ENCODE measurements at places on chromosomes 4 and X. TPM values are rescaled to one million over a fixed set of nuclear protein-coding genes. Genes with fewer than 3 reads are reported as not detected.

- peaks cover 35% of the 10 kb centered on the region for H3K36me3 ChIP-seq
- H3K4me3 ChIP-seq = peak overlapping the region; percentile 22
- H3K4me1 ChIP-seq = peaks cover 77% of the 10 kb centered on the region
- peak overlapping the region; percentile 82 for H3K27ac ChIP-seq
- DNase-seq = peak; percentile 81
- peaks cover 17% of the 10 kb centered on the region for H3K27me3 ChIP-seq
Observed at GRCh38 chr4:83217721-83218522, 66.7 kb downstream of the COQ2 start.

GRCh38 chrX:153989973-153990655 is 17.6 kb downstream of the TMEM187 start:
- H3K4me1 ChIP-seq = peaks cover 27% of the 10 kb centered on the region
- peak overlapping the region; percentile 72 for H3K27ac ChIP-seq
- H3K4me3 ChIP-seq = peak overlapping the region; percentile 24
- DNase-seq = no peak

ITM2A gene
- total RNA-seq = 145 TPM

DNA sequence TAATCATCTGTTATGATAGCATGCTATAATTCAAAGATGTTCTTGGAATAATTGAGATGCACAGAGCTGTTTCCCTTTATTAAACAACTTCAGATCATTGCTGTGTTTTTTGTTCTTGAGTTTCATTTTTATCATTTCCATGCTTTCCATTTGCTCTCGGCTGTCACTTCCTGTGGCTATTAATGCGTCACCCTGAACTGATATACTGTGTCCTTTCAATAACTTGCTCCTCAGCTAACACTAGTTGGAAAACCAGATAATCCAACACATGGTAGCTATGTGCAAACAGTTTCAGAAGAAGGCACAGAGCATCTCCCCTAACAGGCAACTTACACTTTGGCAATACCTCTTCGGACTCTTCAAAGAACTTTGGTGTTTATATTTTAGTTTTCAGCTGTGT is 376.0 kb downstream of the GBA3 start:
- H3K4me1 ChIP-seq = no peaks in the 10 kb centered on the region
- no peak overlapping the region for H3K27ac ChIP-seq
- DNase-seq = no peak

GAGE1 gene
- not detected for total RNA-seq

DNA sequence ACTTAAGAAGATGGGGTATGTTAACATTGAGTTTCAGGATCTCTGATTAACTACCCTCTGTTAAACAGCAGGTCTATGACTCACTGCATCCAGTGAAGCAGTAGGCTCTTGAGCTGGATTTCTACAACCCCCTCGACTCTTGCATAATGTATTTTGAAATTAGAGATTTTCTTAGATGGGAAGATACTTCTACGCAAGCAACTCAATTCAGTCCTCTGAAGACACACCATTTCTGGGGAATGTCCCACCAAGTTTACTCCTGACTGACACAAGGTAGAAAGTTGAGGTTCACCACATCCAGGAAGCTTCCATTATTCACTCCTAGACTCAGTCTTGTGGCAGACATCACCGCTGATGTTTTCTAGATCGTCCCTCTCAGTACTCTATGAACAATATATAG is 12.9 kb downstream of the PALLD start:
- no peaks in the 10 kb centered on the region for H3K27me3 ChIP-seq
- H3K4me3 ChIP-seq = no peak overlapping the region
- peaks cover 30% of the 10 kb centered on the region for H3K4me1 ChIP-seq
- no peaks in the 10 kb centered on the region for H3K36me3 ChIP-seq

DNA sequence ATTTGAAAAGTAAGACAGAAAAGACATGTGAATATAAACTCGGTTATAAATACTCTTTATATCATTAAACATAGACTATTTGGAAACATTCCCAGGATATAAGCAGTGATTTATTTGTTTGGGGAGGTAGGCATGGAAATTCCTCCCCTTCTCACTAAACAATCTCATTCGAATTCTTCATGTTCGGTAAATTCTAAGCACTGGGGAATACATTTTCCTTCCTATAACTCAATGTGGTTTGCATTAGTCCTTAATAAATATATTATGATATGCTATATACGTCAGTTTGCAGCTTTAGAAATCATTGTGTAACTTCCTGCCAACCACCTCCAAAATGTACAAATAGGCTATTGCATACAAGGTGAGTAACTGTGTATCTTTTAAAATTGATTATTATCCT is 99.6 kb downstream of the UGT8 start:
- DNase-seq = no peak
- H3K36me3 ChIP-seq = no peaks in the 10 kb centered on the region
- no peak overlapping the region for H3K4me3 ChIP-seq

CFAP99 gene
- total RNA-seq = 0.08 TPM

CXorf49B gene
- not detected for total RNA-seq

GPR119 gene
- total RNA-seq = not detected

DNA sequence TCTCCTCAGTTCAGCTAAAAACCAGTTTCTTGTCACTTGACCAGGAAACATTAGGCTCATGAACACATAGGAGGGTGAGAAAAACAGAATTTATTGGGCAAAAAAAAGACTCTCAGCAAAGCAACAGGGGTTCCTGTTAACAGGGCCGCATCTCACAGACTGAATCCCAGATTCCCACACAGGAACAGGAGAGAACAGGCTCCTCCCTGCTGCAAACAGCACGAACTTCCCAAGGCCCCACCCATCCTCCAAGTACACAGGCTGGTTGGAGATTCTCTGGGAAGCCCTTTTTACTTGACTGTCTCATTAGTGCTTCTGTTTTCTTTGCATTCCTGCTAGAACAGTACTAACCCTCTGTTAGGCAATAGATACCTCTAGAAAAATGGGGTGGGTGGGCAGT is 52.4 kb upstream of the IL21 start:
- H3K36me3 ChIP-seq = peaks cover 3% of the 10 kb centered on the region
- DNase-seq = no peak
- H3K27ac ChIP-seq = no peak overlapping the region
- H3K4me3 ChIP-seq = no peak overlapping the region
- H3K27me3 ChIP-seq = peaks cover 14% of the 10 kb centered on the region

KLF3 gene
- 22.1 TPM for total RNA-seq

DOCK11 gene
- 82.9 TPM for total RNA-seq

UNC5C gene
- total RNA-seq = not detected

DNA sequence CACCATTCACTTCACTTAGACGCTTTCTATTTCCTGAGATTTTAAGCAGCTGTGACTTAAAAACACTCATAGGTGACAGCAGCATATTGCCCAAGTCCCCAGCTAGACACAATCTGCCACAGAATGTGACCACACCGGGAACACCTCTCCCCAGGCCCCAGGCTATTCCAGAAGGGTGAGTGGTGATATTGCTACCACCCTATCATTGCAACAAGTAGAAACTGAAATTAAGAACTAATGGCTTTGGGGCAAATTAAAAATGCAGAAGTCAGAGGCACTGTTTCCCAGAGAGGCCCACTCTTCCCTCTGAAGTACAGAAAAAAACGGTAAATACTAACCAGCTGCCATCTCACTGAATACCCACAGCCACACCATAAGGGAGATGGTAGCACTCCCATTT is 35.0 kb downstream of the QDPR start:
- no peak for DNase-seq
- no peaks in the 10 kb centered on the region for H3K27me3 ChIP-seq
- H3K4me1 ChIP-seq = peaks cover 1% of the 10 kb centered on the region
- no peaks in the 10 kb centered on the region for H3K36me3 ChIP-seq

- H3K36me3 ChIP-seq = no peaks in the 10 kb centered on the region
- no peak for DNase-seq
- no peaks in the 10 kb centered on the region for H3K4me1 ChIP-seq
- no peak overlapping the region for H3K27ac ChIP-seq
- H3K4me3 ChIP-seq = no peak overlapping the region
Observed at GRCh38 chrX:85109235-85109634, 105.6 kb downstream of the APOOL start.

RAB41 gene
- not detected for total RNA-seq

- H3K4me3 ChIP-seq = peak within 1 kb of the TSS; percentile 84
- H3K4me1 ChIP-seq = peaks cover 30% of the 10 kb centered on the region
- H3K36me3 ChIP-seq = peaks cover 21% of the 10 kb centered on the region
- peaks cover 10% of the 10 kb centered on the region for H3K27me3 ChIP-seq
Observed at GRCh38 chrX:54807524-54808108, at the start of gene MAGED2. Gene MAGED2, plus strand, starts transcription at chrX:54807745. Its CDS starts 1,587 bp downstream, at chrX:54809332.

DNA sequence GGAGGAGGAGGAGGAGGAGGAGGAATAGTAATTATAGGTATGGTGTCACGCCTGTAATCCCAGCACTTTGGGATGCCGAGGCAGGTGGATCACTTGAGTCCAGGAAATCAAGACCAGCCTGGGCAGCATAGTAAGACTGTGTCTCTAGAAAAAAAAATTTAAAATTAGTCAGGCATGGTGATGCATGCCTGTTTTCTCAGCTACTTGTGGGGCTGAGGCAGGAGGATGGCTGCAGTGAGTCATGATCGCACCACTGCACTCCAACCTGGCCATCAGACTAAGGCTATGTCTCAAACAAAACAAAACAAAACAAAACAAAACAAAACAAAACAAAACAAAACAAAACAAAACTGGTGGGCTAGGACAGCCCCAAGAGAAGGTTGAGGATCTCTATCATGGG is 3.0 kb downstream of the STARD8 start:
- H3K27ac ChIP-seq = no peak overlapping the region
- H3K27me3 ChIP-seq = peaks cover 5% of the 10 kb centered on the region
- no peaks in the 10 kb centered on the region for H3K4me1 ChIP-seq
- H3K36me3 ChIP-seq = no peaks in the 10 kb centered on the region
- no peak overlapping the region for H3K4me3 ChIP-seq

GRCh38 chrX:55452833-55453124 is 852 bp downstream of the MAGEH1 start:
- peak overlapping the region; percentile 85 for H3K27ac ChIP-seq
- no peaks in the 10 kb centered on the region for H3K27me3 ChIP-seq
- no peaks in the 10 kb centered on the region for H3K36me3 ChIP-seq
- H3K4me3 ChIP-seq = peak overlapping the region; percentile 94
- DNase-seq = no peak
- H3K4me1 ChIP-seq = peaks cover 22% of the 10 kb centered on the region

GRCh38 chrX:19867411-19867732 is 20.0 kb downstream of the SH3KBP1 start:
- peaks cover 60% of the 10 kb centered on the region for H3K4me1 ChIP-seq
- no peaks in the 10 kb centered on the region for H3K27me3 ChIP-seq

GRCh38 chr4:21792736-21793135 is 155.8 kb downstream of the KCNIP4 start:
- no peak for DNase-seq
- no peak overlapping the region for H3K4me3 ChIP-seq
- H3K27me3 ChIP-seq = no peaks in the 10 kb centered on the region

FATE1 gene
- total RNA-seq = not detected

- DNase-seq = no peak
- H3K4me3 ChIP-seq = no peak overlapping the region
- no peak overlapping the region for H3K27ac ChIP-seq
- no peaks in the 10 kb centered on the region for H3K4me1 ChIP-seq
- no peaks in the 10 kb centered on the region for H3K27me3 ChIP-seq
Observed at GRCh38 chr4:161704040-161704439, 459.8 kb downstream of the FSTL5 start.

ATOH1 gene
- total RNA-seq = not detected

- no peak overlapping the region for H3K4me3 ChIP-seq
- no peaks in the 10 kb centered on the region for H3K27me3 ChIP-seq
- DNase-seq = no peak
Observed at GRCh38 chr4:95106408-95106928, 348.7 kb downstream of the BMPR1B start.

GC gene
- not detected for total RNA-seq

GRCh38 chr4:141455651-141456050 is 180.7 kb upstream of the IL15 start:
- no peak overlapping the region for H3K27ac ChIP-seq
- no peaks in the 10 kb centered on the region for H3K36me3 ChIP-seq

DNA sequence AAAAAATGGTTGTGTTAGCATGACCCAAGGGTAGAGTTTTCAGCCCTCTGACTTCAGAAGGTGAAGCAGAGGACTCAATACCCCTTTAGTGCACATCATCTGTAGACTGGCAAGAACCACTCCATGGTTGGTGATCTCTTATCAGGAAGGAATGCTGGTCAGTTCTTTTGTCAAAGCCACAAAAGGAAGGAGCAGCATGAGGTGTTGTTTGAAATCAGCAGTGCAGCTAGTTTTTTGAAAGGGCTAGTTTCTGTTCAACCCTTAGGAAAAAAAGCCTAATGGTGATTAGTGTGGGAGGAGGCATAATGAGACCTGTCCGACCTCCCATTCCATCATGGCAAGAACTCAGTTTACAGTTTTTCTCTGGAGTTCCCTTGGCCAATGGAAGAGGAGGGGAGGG is 362.0 kb upstream of the CT83 start:
- no peak overlapping the region for H3K27ac ChIP-seq
- H3K4me1 ChIP-seq = no peaks in the 10 kb centered on the region
- DNase-seq = no peak

DNA sequence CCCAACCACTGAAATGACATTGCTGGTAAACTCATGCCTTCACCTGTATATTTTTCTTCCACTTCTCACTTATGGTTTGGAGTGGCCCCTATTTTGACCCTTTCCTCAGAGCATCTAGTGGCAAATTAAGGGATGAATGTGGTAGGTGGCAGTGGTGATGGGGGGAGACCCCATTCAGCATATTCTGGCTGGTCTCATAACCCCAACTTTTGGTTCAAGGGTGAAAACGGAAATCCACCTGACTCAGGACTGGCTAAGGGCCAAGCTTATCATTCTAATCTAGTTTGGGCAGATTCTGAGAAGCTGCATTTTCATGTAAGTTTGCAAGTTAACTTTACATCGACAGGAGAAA is 47.0 kb upstream of the NSUN7 start:
- no peaks in the 10 kb centered on the region for H3K36me3 ChIP-seq
- no peak for DNase-seq
- H3K4me1 ChIP-seq = peaks cover 36% of the 10 kb centered on the region
- H3K27me3 ChIP-seq = peaks cover under 1% of the 10 kb centered on the region
- peak overlapping the region; percentile 60 for H3K27ac ChIP-seq

GRCh38 chrX:103831803-103832544 is at the start of gene RAB9B:
Gene RAB9B, minus strand, starts transcription at chrX:103832257. Its CDS starts 6,473 bp downstream, at chrX:103825784.
- peak; percentile 60 for DNase-seq
- peaks cover 5% of the 10 kb centered on the region for H3K4me1 ChIP-seq
- H3K36me3 ChIP-seq = no peaks in the 10 kb centered on the region

DNA sequence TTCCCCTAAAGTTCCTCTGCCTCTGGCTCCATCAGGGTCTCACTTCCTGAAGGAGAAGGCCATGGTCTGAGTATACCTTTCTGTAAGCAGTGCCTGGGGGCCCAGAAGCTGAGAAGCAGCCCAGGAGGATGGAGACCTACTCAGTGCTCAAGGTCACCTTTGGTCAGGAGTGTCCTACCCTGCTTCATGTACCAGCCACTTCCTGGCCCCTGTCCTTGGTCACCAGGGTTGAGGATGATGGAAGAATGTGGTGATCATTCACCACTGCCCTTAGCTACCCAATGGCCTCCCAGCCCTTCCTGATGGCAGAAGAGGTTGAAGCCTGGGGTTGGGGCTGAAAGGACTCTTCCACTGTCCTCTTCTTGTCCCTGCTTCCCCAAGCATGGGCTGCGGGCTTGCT is 9.0 kb upstream of the MFAP3L start:
- DNase-seq = no peak
- no peaks in the 10 kb centered on the region for H3K36me3 ChIP-seq
- no peak overlapping the region for H3K27ac ChIP-seq
- H3K4me1 ChIP-seq = no peaks in the 10 kb centered on the region
- H3K4me3 ChIP-seq = no peak overlapping the region
